ENCODE measurements at places on chromosomes 5 and 9.

DNA sequence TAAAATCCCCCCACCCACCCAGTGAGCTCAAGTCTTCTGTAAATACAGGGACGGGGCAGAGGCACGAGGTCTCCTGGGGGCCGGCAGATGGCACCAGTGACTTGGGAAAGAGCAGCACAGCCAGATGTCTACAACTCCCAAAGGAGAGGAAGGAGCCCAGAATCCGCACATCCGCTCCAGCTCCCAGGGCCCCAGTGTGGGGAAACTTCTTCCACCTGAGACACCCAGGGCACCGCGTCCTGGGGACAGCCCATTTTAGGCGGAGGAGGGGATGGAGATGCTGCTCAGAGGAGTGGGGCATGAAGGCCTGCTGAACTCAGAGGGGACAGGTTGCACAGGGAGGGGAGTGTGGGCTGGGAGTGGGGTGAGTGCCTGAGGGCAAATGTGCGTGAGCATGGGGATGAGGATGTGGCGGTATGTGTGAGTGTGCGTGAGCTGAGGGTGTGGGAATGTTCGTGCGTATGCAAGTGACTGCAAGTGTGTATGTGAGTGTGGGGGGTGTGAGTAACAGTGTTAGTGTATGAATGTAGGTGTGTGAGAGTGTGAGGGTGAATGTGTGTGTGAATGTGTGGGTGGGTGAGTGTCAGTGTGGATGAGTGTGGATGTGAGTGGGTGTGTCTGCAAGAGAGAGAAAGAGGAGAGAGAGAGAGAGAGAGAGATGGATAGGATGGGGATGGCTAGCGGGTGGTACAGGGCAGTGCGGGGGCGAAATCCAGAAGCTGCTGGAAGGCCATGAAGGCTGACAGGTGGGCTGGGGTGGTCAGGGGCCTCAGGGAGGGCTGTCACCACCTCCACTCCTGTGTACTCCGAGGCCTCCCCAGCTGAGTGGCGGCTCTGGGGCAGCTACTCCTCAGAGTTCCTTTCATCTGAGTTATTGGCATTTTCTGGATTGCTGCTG lies 63.5 kb downstream of the DUSP1 start:
- peak; percentile 81 for DNase-seq

DNA sequence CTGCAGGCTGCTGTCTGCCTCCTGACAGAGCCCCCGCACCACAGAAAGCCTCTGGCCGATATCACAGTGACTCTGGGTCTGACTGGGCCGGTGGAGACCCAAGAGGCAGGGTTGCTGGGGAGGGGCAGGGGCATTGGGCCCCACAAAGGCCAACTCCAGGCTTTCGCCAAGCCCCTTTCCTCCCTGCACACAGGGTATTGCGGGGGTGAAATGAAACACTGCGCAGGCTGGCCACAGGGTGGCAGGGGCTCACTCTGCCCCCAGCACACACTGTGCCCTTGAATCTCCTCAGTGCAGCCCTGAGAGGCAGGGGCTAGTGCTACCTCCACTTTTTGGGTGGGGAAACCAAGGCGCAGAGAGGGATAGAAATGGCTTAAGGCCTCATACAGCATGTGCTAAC lies 44.6 kb downstream of the BARX1 start:
- peak; percentile 43 for DNase-seq

DNA sequence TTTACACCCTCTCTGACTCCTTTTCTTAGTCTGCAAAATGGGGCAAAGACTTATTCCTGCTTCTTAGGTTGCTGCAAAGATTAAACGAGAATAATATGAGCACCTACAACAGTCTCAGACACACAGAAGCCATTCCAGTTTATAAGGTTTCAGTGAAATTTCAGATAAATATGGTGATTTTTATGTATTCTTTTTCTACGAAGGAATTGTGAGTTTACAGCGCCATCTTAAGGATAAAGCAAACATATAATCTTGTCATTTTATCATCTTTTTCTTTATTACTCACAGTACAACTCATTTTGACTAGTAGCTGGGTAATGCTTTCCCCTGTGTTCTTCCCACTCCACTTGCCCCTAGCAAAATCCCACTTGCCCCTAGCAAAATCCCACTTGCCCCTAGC lies 29.2 kb upstream of the SMC5 start:
- no peak for DNase-seq

DNA sequence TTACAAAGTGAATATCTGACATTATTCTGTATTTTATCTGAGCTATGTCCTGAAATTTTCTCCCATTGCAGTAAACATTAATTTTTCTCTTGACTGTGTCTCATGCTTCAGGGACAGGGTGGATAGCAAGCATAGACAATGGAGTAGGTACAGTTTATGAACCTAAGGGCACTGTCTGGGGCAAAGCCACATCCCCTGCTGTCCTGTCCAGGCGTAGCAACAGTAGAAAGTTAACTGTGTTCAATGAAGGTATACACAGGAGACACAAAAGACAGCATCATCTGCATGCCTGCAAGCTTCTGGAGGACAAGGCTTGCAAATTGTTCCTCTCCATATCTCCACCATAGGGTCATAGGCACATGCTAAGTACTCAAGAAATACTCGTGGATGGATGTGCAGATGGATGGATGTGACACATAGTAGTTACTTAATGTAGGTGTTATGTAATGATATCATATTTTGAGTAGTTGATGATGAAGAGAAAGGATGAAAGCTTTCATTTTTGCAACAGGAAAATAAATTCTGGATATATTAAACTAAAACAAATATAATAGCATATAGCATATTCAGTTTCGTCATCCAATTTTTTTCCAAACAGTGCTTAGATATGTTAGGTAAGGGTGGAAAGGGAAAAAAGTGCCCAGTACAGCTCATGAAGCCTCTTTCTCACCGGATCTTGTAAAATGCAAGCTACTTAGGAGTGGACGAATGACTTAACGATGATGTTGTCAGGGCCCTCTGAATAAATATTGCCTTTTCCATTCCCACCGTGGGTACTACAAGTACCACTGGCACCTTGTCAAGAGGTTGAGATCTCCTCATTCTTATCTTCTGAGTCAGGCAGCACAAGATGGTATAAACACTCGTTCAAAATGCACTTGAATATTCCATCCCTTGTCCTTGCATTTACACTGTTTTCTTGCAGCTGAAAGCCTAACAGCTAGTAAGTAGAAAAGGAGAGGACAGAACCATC lies 19.9 kb upstream of the ZSWIM6 start:
- no peak for DNase-seq

GRCh38 chr5:171681677-171682076 lies 103.9 kb upstream of the SMIM23 start:
- no peak for DNase-seq

DNA sequence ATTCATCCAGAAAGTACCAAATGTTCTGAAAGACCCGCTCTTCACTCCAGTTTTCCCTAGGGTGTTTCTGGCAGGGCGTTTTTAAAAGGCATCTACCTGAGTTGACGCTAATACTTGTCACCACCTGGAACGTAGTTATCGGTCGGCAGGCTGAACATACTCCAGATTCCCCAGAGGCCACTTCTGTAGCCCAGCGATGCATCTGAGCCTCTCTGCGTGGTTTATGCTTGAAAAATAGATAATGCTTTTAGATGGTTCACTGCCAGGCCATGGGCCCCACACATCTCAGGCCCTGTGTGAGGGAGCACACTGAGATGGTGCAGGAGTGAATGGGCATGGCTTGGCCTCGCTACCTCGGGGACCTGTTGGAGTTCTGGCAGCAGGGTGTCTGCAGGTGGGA lies 33.0 kb upstream of the NCS1 start:
- DNase-seq: no peak

DNA sequence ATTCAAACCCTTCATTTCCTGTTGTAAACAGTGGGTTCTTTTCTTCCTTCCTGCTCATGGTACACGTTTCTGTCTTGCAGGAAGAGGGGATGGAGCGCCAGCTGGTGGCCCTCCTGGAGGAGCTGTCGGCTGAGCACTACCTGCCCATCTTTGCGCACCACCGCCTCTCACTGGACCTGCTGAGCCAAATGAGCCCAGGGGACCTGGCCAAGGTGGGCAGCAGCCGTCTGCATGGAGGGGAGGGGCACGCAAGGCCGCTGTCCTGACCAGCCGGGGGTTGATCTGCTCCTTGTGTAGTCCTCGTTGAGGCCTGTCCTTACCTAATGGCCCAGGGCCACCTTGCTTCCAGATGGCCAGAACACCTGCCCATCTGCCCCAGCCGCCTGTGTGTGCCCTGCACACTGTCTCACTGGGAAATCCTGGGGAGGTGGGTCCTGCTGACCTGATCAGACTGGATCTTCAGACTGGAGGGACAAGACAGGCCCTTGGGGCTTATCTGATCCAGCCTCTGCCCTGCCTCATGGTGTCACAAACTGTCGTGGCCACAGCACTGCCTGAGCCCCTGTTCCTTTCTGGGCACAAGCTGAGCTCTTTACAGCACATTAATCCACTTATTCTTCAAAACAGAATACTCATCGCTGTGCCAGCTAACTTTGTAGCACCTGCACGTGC lies 44.7 kb downstream of the LRSAM1 start:
- DNase-seq: no peak

GRCh38 chr9:40914772-40915659 lies 213.5 kb downstream of the FOXD4L6 start:
- DNase-seq: peak; percentile 10

DNA sequence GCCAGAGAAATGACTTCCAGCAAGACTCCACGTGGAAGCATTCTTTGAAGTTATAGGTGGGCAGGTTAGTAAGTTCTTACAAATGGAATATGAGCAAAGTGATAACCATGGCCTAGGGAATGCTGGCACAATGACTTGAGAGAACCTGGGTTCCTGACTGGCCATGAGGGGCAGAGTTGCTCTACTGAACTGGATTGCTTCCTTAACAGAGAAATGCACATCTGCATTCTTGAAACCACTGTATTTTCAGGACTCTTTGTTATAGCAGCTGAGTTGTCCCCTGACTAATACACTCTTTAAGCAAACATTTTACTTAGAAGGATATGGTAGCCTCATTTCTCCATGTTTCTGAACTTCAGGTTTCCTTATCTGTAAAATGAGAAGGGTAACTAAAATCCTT lies 108.3 kb upstream of the GNA14 start:
- DNase-seq: no peak

DNA sequence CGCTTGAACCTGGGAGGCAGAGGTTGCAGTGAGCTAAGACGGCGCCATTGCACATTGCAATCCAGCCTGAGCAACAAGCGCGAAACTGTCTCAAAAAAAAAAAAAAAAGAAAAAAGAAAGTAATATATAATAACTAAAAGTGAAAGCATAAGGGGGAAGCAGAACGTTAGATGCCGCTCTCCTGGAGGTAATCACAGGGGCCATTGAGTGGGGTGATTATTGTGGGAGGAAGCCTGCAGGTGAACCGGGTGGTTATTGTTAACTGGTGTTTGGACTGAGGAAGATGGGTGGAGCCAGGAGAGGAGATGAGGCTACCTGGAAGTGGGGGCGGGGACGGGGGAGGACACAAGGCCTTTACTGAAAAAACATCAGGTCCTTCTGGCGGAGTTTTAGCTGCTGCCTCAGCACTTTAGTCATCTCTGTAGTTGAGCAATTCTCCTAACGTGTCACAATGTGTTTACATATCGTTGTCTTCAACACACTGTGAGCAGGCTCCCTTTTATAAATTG lies 5.3 kb upstream of the TJP2 start:
- peak; percentile 63 for DNase-seq

DNA sequence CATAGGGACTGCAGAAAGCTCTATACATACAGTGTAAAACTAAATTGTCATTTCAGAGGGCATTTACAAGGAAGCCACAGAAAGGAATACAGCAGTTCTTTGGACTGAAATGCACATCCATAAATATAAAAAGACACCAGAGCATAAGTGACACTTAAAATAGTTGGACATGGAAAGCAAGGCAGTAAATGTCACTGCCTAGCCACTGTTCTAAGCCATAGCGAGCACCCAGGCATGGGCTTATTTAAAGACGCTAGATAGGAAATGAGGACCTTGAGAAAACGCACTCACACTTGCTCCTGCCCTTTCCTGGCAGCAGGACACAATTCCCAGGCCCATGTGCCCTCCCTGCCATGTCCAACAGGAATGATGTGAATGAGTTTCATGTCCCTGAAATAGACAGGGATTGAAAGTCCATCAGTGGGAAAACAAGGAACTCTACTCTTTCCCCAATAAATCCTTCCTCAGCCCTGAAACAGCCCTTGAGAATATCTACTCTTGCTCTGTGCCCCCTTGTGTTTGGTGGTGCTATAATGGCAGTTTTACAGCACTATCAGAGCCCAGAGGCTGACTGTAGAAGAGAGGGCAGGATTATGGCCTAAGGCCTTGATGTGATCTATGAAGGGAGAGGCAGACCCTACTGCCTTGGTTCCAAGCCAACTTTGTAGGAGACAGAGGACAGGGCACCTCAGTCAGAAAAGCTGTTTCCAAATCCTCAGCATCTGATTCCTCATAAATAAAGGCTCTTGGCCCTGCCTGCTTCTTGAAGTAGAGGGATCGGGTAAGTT lies 182.9 kb downstream of the SAXO1 start:
- DNase-seq: no peak

DNA sequence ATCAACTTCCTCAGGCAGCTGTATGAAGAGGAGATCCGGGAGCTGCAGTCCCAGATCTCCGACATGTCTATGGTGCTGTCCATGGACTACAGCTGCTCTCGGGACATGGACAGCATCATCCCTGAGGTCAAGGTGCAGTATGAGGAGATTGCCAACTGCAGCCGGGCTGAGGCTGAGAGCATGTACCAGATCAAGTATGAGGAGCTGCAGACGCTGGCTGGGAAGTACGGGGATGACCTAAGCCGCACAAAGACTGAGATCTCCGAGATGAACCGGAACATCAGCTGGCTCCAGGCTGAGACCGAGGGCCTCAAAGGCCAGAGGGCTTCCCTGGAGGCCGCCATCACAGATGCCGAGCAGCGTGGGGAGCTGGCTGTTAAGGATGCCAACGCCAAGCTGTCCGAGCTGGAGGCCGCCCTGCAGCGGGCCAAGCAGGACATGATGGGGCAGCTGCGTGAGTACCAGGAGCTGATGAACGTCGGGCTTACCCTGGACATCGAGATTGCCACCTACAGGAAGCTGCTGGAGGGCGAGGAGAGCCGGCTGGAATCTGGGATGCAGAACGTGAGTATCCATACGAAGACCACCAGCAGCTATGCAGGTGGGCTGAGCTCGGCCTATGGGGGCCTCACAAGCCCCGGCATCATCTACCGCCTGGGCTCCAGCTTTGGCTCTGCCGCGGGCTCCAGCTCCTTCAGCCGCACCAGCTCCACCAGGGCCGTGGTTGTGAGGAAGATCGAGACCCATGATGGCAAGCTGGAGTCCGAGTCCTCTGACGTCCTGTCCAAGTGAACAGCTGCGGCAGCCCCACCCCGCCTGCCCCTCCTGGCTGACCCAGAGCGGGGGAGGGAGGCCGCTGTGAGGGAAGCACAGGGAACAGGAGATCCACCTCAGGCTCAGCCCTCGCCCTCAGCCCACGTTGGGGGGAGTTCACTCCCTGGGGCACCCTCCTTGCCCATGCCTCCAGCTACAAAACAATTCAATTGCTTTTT lies 84.0 kb downstream of the SEC61B start:
- no peak for DNase-seq

DNA sequence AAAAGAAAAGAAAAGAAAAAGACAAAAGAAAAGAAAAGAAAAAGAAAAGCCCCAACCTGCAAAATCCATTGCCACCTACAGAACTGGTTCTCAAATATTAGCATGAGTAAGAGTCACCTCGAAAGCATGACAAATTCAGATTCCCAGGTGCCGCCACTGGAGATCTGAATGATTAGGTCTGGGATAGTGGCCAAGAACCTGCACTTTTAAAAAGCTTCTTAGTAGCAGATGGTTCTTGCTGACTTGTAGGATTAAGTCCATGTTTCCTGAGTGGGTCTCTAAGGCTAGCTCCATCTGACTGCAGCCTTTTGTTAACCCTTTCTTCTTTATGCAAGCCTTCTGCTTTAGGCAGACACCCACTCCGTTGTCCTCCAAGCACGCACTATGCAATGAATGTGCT lies 178.5 kb upstream of the CDH18 start:
- no peak for DNase-seq

GRCh38 chr9:125638239-125639045 lies 68.6 kb downstream of the MAPKAP1 start:
- DNase-seq: no peak

GRCh38 chr5:180156141-180156540 lies 52.9 kb downstream of the RASGEF1C start:
- DNase-seq: peak; percentile 43
